NCI-H187 treated with DMSO at 0.1 percent for 48 hours (cell line): ENCODE measurements at places on chromosomes 16 and 17.

- no peak for DNase-seq
Observed at GRCh38 chr17:7191571-7192270, 12.6 kb upstream of the ASGR1 start.

DNA sequence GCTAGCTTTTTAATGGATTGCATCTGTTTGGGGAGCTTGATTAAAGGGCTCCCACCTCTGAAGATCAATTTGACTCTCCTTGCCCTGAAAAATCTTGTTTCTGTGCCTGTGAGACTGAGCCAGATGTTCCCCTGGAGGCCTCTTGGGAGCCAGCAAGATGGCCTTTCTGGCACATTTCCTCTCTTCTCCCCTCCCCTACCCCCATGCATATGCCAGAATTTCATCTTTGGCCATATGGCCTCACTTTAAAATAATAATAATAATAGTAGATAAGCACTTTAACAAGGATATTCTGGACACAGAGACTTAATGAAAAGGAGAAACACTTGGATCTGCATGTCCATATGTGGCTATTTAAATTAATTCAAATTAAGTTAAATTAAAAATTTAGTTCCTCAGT, 144.1 kb upstream of the CES5A start:
- no peak for DNase-seq

- peak; percentile 88 for DNase-seq
Observed at GRCh38 chr16:23207485-23207884, 24.9 kb downstream of the SCNN1G start.

- DNase-seq, result no peak
Observed at GRCh38 chr16:30457256-30457655, 11.6 kb upstream of the SEPHS2 start.

- DNase-seq, result no peak
Observed at GRCh38 chr16:47571049-47571448, 109.9 kb downstream of the PHKB start.

- no peak for DNase-seq
Observed at GRCh38 chr17:30309591-30309990, 17.8 kb upstream of the BLMH start.

- DNase-seq, result no peak
Observed at GRCh38 chr16:69618307-69618706, 52.5 kb downstream of the NFAT5 start.
